NCI-H187 treated with DMSO at 0.1 percent for 48 hours (cell line): ENCODE measurements at places on chromosomes 1 and 21.

- DNase-seq: peak; percentile 82
Observed at GRCh38 chr21:35829067-35829466, 231.3 kb downstream of the SETD4 start.

DNA sequence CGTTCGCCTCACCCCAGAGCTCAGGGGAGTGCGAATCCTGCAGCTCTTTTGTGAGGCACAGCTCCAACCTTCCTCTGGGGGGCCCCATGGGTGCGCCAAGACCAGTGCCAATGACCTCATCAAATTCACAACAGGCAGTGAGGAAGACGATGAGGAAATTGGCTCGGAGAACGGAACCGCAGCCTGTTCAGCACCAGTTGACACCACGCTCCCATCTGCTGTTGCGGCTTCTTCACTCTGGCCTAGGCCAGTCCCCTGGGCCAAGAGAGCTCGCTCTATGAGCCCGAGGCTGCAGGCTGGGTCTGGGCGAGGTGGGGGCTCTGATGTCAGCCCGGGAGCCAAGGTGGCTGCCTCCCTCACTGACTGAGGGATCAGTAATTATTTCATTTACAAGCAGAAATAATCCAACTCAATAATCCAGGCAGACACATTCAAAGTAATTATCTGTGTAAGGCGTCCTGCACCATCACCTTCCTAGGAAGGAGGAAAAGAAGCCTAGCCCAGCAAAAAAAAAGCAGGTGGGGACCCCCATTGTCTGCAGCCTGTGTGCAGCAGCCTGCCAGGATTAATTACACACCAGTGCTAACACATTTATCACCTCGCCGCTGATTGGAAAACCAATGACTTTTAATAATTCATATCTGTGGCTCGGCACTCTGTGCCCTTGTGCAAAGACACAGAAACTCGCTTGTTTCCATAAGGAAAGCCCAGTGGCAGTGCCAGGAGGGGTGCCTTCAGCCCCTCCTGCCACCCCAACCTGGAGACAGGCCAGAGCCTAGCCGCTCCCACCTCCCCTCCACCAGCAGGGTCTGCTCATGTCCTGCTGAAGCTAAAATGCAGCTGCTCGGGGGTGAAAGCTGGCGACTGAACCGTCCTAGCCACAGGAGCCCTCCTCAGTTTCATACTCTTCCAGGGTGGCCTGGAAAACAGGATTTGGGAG lies 1.9 kb downstream of the PLEKHA6 start:
- DNase-seq: no peak

GRCh38 chr1:237791592-237791991 lies 99.1 kb downstream of the ZP4 start:
- no peak for DNase-seq

GRCh38 chr21:44938772-44939531 lies 877 bp upstream of the SLX9 start:
- no peak for DNase-seq

- DNase-seq: no peak
Observed at GRCh38 chr1:167717351-167717750, 4.4 kb upstream of the MPZL1 start.

- DNase-seq: no peak
Observed at GRCh38 chr1:201771466-201771865, 57.5 kb upstream of the IPO9 start.

DNA sequence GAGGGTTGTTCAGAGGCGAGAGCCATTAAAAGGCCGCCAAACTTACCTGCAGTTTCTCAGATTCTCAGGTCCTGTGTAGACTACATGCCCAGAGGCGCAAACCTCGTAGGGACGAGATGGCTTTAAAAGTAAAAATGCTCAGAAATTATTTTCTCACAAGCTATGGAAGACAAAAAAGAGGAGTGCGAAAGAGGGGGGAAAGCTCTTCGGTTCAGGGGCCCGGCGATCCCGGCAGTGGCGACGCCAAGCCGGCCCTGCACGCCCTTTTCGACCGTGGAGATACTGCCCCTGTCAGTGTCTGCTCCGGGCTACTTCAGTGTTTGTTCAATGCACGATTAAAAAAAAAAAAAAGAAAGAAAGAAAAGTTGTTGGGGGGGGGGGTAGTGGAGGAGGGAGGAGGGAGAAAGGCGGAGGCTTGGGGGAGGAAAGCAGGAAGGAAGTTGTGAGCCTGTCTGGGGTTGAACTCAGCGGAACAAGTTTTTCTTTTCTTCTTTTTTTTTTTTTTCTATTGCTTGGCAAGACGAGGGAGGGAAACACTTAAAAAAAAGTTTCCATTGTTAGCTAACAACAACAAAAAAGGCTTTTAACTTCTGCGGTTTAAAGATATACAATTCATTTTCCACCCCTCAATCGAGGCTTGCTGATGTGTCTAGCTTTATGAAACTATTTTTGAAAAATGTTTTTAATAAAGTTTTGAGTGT lies at the start of gene ITPKB:
ITPKB (minus strand) TSS at position 288 of the 701 bp plus-strand sequence. CDS start 1,824 bp downstream, outside the sequence.
- DNase-seq: no peak

GRCh38 chr1:197453376-197454058 lies 185.5 kb downstream of the CRB1 start:
- DNase-seq: no peak

DNA sequence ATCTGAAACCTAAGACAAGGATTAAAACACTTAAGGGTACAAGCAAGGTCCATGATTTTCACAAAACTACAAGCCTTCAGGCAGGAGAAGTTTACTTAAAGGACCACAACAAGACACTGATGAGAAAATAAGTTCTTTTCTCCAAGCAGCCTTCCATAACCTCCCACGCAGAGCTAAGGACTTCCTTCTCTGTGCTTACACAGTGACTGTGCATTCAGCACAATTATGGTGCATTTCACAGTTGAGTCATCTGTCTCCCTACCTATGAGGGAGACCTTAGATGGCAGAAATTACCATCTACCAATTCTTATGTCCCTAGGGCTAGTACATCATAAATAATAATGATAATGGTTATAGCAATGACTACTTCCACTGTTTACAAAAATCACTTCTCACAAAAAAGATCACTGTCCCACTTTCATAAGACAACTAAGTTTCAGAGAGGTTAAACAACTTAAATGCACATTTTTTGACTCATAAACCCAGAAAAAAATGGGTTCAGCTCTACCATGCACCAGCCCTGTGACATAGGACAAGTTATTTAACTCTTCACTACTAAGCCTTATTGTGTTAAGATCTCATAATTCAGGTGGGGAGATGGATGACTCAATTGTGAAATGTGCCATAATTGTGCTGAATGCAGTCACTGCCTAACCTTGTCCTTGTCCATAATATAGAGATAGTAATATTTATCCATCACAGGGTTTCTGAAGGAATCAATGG lies 45.3 kb downstream of the TARBP1 start:
- DNase-seq: no peak
